ENCODE measurements at places on chromosomes 2 and 18.
A peak's percentile ranks its signal among the peaks of the same experiment; 100 is the strongest.

- DNase-seq = no peak
Measured at GRCh38 chr2:15471606-15472005, 89.5 kb downstream of the NBAS start.

- peak; percentile 47 for DNase-seq
Measured at GRCh38 chr2:69946351-69947324, 14.8 kb downstream of the ASPRV1 start.

GRCh38 chr2:217789003-217789735 is 213.6 kb downstream of the TNS1 start:
- peak; percentile 81 for DNase-seq

DNA sequence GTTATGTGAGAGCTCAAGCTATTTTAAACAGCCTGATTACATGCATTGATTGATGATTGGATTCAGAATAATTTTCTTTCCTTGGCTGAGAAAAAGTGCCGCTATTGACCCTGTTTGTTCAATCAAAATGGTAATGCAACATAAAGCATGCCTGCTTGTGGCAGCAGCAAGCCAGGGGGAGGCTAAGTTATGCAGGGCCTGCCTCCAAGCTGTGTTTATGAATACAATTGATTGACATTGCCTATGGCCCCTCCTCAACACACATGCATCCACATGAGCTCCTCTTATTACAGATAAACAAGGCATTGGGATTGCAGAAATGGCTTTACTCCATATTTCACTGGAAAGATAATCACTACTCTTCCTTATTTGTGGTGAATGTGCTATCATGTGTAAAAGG is 395.6 kb downstream of the TDRD15 start:
- no peak for DNase-seq

GRCh38 chr2:214902286-214902685 is 92.8 kb upstream of the BARD1 start:
- no peak for DNase-seq

Data from stimulated activated CD4-positive, alpha-beta T cell treated with anti-CD3 and anti-CD28 coated beads, Interleukin-15, amount 100 ng/mL, for 24 hours (primary cell).